ENCODE measurements at places on chromosomes 7 and 10.
A peak's percentile ranks its signal among the peaks of the same experiment; 100 is the strongest.

DNA sequence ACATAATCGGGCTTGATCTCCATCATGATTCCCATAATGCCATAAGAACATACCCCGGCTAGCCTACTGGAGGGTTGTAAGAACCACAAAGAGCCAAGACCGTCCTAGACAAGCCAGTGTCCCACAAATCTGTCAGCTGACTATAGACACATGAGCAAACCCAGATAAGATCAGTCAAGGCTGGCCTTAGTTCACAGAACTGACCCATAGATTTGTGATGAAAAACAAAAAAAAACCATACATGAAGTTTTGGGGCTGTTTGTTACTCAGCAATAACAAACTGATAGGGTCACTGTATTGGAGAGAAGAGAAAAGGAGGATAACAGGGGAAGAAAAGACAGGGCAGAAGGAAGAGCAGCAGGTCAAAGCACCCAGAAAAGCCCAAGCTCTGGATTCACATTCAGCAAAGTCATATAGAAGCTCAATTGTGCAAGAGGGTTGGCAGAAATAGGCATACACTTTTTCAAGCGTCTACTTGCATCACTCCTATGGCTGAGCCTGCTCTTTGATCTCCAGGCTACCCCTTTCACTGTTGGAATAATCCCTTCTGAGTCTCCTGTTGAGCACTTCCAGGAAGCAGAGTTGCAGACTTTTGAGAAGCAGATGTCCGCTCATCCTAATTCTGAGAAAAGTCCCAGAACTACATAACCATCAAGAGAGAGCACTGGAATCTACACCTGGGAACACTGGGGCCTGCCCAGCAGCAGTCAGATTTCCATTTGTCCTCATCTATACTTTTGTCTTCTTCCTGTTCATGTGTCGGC lies 122.0 kb upstream of the HABP2 start:
- no peak for DNase-seq

DNA sequence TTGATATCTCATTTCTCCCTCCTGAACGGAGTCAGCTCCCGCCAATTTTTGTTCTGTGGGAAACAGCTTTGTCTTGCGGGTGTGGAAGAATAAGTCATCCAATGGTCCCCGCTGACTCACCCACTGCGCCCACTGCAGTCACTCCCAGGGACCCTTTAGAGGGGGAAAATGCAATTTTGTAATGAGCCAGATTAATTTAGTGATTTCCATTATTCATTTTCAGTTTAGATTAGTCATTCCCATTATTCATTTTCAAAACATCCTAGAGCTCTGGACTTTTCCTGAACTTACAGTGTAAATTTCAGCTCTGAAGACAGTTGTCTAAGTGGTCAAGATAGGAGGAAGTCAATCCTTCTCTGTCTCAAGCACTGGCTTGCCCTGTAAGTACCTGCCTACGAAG lies 154.9 kb upstream of the TMEM72 start:
- DNase-seq: peak; percentile 71

- peak; percentile 61 for DNase-seq
Observed at GRCh38 chr7:47143339-47143738, 438.6 kb downstream of the TNS3 start.

GRCh38 chr10:24251547-24251946 lies 42.6 kb downstream of the KIAA1217 start:
- no peak for DNase-seq

GRCh38 chr7:92595281-92595680 lies 5.1 kb upstream of the FAM133B start:
- DNase-seq: peak; percentile 23

DNA sequence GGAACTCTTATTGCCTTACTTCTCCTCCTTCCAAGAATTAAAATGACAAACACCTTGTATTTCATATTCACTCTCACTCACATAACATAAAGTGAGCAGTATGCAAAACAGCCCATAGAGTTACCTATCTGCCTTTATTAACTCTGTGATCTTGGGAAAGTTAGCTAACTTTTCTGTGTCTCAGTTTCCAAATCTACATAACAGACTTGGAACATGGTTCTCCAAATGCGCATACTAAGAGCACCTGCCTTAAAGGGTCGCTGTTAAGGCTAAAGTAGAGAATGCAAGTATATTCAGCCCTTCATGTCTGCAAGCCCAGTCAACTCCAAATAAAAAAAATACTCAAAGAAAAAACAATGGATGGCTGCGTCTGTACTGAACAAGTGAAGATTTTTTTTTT lies 121.8 kb upstream of the C1QL3 start:
- no peak for DNase-seq

- DNase-seq: no peak
Observed at GRCh38 chr7:76343294-76343930, 15.4 kb downstream of the YWHAG start.

DNA sequence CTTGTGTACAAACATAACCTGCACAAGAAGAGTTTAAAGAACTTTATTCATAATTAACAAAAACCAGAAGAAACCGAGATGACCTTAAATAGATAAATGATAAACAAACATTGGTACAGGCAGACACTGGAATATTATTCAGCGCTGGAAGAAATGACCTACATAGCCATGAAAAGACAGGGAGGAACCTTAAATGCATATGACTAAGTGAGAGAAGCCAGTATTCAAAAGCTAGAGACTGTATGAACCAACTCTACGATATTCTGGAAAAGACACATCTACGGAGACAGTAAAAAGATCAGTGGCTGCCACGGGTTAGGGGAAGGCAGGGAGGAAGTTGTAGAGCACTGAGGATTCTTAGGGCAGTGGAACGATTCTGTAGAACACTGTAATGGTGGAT lies 333.8 kb upstream of the AKR1E2 start:
- DNase-seq: no peak

- peak; percentile 21 for DNase-seq
Observed at GRCh38 chr7:105245398-105246114, 143.2 kb downstream of the SRPK2 start.

- DNase-seq: no peak
Observed at GRCh38 chr10:131781076-131781475, 119.7 kb upstream of the PPP2R2D start.

GRCh38 chr7:105974471-105974870 lies 11.4 kb downstream of the CDHR3 start:
- no peak for DNase-seq

- no peak for DNase-seq
Observed at GRCh38 chr10:32070645-32071044, 14.4 kb upstream of the KIF5B start.

DNA sequence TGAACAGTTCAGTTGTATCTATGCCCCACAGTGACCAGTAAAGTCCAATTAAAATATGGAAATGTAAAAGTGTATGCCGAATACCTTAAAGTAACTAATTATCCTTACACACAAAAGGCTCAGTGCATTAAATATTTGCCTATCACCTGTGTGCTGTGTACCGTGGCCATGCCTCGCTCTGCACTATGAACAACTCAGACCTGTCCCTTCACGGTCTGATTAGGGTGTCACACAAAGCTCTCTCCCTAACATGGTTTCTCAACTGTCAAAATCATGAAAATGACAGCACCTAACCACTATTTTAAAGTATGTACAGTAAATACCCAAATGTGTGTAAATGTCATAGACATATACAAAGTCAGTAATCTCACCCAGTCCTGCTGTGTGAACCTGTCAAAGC lies 43.1 kb downstream of the STK17A start:
- DNase-seq: no peak

DNA sequence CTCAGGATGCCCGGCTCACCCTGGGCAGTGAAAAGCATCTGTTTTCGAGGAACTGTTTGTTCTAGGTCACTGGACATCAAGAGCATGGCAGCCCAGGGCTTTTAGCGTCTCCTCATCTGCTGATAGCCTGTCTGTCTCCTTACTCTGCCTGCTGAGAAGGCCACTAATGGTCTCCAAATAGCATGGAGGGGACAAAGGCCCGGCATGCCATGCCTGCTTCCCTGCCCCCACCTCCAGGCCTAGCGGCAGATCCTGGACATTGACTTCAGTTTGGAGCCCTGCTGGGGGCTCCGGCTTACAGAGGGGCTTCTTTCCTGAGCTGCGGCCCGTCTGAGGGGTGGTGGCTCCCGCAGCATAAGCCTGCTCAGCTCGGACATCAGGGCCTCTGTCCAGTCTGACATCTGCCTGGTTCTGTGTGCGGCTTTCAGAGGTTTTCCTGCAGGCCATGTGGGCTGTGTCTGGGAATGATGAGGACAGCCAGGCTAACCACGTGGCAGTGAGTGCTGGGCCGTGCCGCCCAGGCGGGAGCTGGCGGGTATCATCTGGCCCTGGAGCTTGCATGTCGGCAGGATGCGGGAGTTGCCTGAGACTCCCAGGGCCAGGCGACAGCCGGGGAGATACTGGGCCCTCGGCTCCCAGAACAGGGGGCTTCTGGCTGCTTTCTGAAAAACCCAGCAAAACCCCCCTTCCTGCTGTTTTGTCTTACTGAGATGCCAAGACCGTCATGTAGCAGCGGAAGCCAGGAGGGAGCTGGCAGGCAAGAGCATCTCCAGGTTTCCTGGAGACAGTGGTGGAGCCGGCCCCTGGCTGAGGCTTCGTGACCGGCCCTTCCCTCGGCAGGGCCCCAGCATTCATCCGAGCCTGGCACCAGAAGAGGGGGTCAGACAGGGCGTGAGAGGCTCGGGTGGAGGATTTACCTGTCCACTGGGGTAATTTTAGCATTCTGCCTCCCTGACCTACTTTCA lies 9.2 kb downstream of the PFKFB3 start:
- peak; percentile 65 for DNase-seq

DNA sequence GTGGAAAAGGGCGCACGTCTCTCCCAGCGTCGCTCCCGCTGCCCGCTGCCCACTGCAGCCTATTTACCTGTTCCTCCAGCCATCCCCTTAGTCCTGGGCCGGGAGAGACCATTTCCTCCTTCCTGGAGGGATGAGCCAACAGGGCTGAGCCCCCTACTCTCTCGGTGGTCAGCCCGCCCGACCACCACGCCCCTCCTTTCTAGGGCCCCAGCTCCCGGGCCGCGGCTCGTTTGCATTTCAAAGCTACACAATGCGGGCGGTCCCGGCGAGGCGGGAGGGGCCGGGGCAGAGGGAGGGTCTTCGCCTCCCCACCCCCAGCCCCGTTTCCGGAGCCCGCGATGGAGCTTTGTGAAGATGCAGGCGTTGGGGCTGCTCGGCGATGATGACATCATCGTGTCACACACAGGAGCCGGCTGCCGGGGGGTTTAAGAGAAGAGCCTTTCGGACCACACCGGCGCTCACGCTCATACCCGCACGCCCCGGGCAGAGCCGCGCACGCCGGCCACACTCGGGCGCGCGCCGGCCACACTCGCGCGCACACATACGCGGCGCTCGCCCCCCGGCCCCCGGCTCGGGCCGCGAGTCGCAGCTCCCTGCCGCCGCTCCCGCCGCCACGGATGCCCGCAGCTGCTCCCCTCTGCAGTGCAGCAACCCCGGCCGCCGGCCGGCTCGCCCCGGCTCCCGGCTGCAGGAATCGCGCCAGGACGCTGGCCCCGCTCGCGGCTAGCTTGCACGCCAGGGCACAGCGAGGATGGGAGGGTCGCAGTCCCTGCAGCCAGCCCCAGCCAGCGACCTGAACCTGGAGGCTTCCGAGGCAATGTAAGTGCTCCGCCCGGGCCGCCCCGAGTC lies 107.7 kb upstream of the BTBD16 start:
- peak; percentile 77 for DNase-seq

DNA sequence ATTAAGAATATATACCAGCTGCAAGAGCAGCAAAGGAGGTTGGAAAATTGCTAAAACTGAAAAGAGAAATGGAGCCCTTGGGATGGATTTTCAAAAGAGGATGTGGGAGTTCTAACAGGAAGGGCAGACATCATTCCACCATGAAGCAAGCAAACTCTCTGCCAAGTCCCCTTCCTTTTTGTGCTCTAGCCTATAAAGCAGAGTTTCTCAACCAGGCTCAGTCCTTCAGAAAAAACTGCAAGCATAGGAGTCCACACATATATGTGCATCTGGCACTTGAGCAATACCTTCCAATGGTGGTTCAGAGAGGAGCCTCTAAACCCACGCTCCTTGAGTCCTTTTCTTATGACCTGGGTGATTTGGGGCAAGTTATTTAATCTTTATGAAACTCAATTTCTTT lies 98.6 kb upstream of the MKX start:
- no peak for DNase-seq

DNA sequence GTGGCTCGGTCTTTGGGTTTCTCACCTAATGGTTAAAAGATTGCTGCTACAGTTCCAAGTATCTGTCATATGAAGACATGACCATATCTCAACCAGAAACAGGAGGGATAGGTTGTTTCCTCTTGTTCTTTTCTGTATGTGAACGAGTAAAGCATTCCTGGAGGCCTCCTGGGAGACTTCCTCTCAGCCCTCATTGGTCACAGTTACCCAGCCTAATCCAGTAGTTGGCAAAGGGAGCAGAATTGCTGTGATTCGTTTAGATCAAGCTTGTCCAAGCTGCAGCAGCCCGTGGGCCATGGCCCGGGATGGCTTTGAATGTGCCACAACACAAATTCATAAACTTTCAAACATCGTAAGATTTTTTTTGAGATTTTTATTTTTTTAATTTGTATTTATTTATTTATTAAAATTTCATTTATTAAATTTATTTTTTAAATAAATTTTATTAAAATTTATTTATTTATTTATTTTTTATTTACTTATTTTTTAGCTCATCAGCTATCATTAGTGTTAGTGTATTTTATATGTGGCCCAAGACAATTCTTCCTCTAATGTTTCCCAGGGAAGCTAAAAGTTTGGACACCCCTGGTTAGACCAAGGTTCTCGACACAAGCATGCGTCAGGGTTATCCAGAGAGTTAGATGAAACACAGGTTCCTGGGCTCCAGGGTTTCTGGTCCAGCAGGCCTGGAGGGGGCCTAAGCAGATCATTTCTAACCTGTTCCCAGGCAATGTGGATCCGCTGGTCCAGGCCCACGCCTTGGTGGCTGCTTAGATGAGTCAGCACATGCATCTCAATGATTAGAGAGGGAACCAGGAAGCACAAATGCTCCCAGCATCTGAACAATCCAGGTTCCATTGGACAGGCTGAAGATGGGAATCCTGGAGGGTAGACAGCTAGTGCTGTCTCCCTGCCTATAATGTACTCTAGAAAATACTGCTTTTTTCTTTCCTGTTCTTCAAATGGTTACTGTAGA lies 25.6 kb downstream of the CDC123 start:
- peak; percentile 40 for DNase-seq

DNA sequence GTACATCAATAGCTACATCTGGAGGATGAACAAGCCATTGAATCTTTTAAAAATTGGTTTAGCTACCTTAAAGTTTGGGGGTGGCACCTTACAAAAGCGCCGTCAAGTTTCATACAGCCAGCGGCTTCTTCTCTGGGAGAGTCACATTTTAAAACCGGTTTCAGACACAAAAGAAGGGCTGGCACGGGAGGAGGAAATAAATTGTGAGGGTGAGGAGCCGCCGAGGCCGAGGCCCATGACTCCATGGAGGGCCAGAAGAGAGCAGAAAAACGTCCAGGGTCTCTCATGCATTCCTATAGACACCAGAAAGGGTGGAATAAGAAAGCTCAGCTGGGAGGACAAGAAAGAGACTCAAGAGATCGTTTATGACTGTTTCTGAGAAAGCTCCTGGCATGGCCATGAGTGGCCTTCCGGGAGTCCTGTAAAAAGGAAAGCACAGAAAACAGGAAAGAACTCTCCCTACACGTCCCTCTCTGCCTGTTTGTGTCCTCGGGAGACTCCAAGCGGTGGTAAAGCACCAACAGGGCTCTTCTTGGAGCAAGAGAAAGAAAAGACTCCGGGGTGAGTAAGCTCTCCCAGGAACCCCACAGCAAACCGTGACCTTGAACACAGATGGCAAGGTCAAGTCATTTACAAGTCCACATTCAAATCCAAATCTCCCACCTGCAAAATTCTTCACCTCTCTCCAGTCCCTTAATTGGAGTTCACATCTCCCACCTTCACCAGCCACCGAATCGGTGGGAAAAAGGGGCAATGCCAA lies 1.8 kb downstream of the FRAT2 start:
- DNase-seq: peak; percentile 76

Measured in astrocyte of the hippocampus (primary cell).